ENCODE measurements at places on chromosomes 4 and X.

DNA sequence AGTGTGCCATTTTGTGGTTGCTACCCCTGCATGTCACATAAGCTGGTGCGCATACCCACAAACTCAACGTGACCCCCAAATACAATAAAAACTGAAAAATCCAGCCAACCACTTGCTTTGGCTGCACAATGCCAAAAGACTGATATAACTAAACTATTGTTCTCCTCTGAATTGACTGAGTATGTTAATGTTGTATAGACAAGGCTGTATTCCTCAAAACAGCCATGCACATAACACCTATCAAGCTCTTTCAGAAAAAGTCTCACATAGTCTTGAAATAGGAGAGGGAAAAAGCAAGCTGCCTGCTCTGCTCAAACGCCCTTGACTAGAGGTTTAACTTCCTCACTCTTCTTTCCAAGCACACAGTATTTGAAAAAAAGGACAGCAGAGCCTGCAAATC is 126.4 kb upstream of the NOCT start:
- no peak for DNase-seq

DNA sequence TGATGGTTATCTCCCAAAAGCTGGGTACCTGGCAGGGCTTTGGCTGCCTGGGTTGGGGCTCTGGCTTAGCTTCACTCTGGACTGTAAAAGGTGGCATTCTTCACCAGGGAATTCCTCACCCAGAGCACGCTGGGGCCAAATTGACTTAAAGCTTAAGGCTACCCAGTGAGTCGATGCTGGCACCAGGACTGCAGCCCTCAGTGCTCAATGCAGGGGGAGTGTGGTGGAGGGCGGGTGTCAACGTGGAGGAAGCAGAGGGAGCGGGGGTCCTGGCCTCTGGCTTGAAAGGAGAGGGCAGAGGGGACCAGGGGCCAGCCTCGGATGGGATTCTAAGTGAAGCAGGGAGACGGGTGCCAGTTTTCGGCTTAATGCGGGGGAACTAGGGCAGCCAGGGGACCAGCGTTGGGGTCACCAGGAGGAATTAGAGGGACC is 446 bp upstream of the FAM50A start:
- no peak for DNase-seq

- DNase-seq: no peak
Observed at GRCh38 chr4:55125087-55125721, at the start of gene KDR. Gene KDR (minus strand): TSS chr4:55125595. CDS start chr4:55125293, 302 bp downstream.

GRCh38 chr4:6309777-6310176 is 40.1 kb downstream of the WFS1 start:
- DNase-seq: no peak

GRCh38 chrX:130628516-130628915 is 226.7 kb downstream of the RBMX2 start:
- no peak for DNase-seq
